ENCODE measurements at places on chromosomes 12 and 14. TPM values are rescaled to one million over a fixed set of nuclear protein-coding genes. Genes with fewer than 3 reads are reported as not detected.

PRIMA1 gene
- total RNA-seq: not detected

CCDC38 gene
- total RNA-seq: 0.88 TPM

RTN1 gene
- total RNA-seq: not detected

AKAP5 gene
- 0.49 TPM for total RNA-seq

ADAM21 gene
- 0.18 TPM for total RNA-seq

REP15 gene
- not detected for total RNA-seq

CRACR2A gene
- 25.3 TPM for total RNA-seq

MYF6 gene
- not detected for total RNA-seq

SOAT2 gene
- 0.80 TPM for total RNA-seq

GPR65 gene
- 11.4 TPM for total RNA-seq

TAS2R20 gene
- 1.7 TPM for total RNA-seq

BCL7A gene
- 10.5 TPM for total RNA-seq

CLECL1 gene
- total RNA-seq: 0.52 TPM

JAG2 gene
- 0.16 TPM for total RNA-seq

ZBTB39 gene
- 10.6 TPM for total RNA-seq

OR4K15 gene
- total RNA-seq: not detected

ASIC1 gene
- 11.7 TPM for total RNA-seq

CLEC2B gene
- 95.6 TPM for total RNA-seq

ANG gene
- total RNA-seq: not detected

SERPINA3 gene
- not detected for total RNA-seq

SRRM4 gene
- total RNA-seq: not detected

SPTB gene
- total RNA-seq: not detected

PTPN6 gene
- total RNA-seq: 247 TPM

TEX52 gene
- total RNA-seq: not detected

RILPL2 gene
- 3.3 TPM for total RNA-seq

CAND1 gene
- 139 TPM for total RNA-seq

RALGAPA1 gene
- 74.0 TPM for total RNA-seq

KCNA5 gene
- total RNA-seq: not detected

CAPZA3 gene
- total RNA-seq: not detected

PTPRO gene
- total RNA-seq: 2.4 TPM

KRT8 gene
- total RNA-seq: 0.66 TPM

CARMIL3 gene
- total RNA-seq: 0.16 TPM

KLRF1 gene
- total RNA-seq: 0.93 TPM

STAC3 gene
- total RNA-seq: 2.5 TPM

PLEK2 gene
- total RNA-seq: 1.3 TPM

AMHR2 gene
- total RNA-seq: not detected

KERA gene
- total RNA-seq: not detected

ERP27 gene
- total RNA-seq: 25.8 TPM

DPPA3 gene
- total RNA-seq: not detected

HPD gene
- total RNA-seq: not detected

AMIGO2 gene
- total RNA-seq: 26.6 TPM

INHBC gene
- total RNA-seq: 0.18 TPM

IL26 gene
- total RNA-seq: not detected

APEX1 gene
- 137 TPM for total RNA-seq

ITGA5 gene
- 126 TPM for total RNA-seq

COX8C gene
- not detected for total RNA-seq
